ENCODE measurements at places on chromosomes 4 and X.

- no peak for DNase-seq
Measured at GRCh38 chr4:135177321-135177720, 975.7 kb upstream of the PABPC4L start.

- DNase-seq, result no peak
Measured at GRCh38 chr4:93841803-93842345, 13.3 kb downstream of the ATOH1 start.

GRCh38 chrX:2965965-2966364, 36.8 kb upstream of the ARSD start:
- DNase-seq, result no peak

- DNase-seq, result no peak
Measured at GRCh38 chr4:78131403-78131802, 74.3 kb downstream of the FRAS1 start.

GRCh38 chr4:52843958-52844357, 18.2 kb upstream of the RASL11B start:
- DNase-seq, result no peak

GRCh38 chrX:101108284-101108683, 10.3 kb downstream of the CENPI start:
- DNase-seq, result no peak

- DNase-seq, result no peak
Measured at GRCh38 chr4:122776916-122777315, 44.4 kb downstream of the BBS12 start.

GRCh38 chrX:50680990-50681389, 133.0 kb downstream of the SHROOM4 start:
- DNase-seq, result no peak

DNA sequence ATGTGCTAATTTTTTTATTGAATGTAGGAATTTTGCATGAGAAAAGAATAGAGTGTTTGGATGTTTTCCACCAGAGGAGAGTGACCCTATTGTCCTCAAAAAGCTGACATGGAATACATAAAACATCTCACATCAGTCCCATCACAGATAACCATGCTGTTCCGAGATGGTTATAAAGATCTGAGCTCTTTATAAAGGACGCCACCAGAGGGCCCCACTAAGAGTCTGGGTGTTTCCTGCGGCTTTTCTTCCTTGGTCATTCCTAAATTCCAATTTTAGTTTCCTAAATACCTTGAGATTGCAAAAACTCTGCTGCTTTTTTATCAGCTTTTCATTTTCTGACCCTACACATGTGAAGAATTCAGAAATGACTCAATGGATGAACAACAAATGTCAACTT, 504.5 kb upstream of the FRG1 start:
- no peak for DNase-seq

DNA sequence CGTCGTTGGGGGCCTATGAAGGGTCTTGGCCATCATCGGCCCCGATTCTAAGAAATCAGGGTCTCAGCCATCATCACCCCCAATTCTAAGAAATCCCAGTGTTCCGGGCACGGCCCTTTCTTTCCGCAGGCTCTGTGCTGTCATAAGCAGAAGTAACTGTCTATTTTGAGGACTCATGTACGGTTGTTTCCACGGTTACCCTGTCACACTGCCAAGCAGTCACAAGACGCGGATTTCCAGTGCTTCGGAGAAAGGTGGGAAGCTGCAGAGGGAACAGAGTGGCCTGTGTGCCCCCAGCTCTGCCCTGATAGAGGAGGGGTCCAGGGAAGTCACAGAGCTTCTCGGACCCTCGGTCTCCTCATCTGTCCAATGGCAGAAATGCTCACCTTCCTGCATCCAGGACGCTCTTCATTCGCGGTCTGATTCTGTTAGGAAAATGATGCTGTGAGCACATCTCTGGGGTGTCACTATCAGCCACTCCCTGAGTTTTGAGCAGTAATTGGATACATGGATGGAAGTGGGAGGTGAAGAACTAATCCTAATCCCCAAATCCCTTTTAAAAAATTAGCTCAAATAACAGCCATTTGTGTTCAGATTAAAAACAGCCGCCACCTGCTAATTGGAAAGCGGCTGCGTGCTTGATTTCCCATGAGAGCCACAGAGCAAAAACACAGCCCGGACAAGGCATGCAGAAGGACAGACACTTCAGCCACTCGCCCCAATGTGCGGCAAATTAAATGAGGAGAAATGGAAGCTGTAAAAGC, 73.1 kb downstream of the WFS1 start:
- no peak for DNase-seq

DNA sequence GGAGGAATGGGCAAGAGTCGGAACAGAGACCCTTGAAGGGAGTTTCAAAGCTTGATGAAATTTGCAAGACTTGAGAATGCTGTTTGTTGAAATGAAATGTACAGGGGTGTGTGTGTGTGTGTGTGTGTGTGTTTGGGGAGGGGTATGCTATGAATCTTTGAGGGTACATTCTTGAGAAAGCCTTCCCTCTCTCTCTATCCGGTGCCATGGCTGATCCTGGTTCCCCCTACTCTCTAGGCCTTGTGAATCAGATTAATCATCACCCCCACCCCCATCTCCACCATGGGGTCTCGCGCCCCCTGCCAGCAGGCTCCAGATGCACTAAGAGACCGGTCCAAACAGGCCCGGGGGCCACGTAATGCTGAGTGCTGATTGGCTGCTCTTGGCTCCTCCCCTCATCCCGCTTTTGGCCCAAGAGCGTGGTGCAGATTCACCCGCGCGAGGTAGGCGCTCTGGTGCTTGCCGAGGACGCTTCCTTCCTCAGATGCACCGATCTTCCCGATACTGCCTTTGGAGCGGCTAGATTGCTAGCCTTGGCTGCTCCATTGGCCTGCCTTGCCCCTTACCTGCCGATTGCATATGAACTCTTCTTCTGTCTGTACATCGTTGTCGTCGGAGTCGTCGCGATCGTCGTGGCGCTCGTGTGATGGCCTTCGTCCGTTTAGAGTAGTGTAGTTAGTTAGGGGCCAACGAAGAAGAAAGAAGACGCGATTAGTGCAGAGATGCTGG, at the start of gene HTR2C:
Gene HTR2C, plus strand, starts transcription at position 441 of the 729 bp plus-strand sequence. CDS start 142,851 bp downstream, outside the sequence.
- no peak for DNase-seq

GRCh38 chr4:189124149-189124758, 816.4 kb upstream of the FRG1 start:
- no peak for DNase-seq

- DNase-seq, result no peak
Measured at GRCh38 chr4:104938624-104939023, 208.1 kb upstream of the TET2 start.

- no peak for DNase-seq
Measured at GRCh38 chrX:134601240-134601765, 57.0 kb downstream of the PLAC1 start.

DNA sequence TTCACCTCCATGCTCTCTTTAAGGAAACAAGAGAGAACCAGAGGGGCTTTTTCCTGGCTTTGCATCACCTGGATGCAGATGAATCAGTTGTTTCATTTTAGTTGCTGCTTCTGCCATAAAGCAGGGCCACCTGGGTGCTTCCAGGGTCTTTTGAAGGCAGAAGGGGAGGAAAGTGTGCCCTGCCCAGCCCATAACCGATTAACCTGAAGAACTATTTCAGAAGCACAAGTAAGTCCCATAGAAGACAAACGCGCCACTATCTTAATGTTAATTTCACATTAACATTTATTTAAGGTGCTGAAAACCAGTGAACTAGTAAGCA, 32.1 kb downstream of the IRF2 start:
- DNase-seq, result no peak

- DNase-seq, result peak; percentile 18
Measured at GRCh38 chrX:78104447-78105176, 564 bp downstream of the PGK1 start.

GRCh38 chr4:143381189-143382118, 44.8 kb downstream of the GAB1 start:
- no peak for DNase-seq

- no peak for DNase-seq
Measured at GRCh38 chr4:174810834-174811233, 18.2 kb downstream of the GLRA3 start.

DNA sequence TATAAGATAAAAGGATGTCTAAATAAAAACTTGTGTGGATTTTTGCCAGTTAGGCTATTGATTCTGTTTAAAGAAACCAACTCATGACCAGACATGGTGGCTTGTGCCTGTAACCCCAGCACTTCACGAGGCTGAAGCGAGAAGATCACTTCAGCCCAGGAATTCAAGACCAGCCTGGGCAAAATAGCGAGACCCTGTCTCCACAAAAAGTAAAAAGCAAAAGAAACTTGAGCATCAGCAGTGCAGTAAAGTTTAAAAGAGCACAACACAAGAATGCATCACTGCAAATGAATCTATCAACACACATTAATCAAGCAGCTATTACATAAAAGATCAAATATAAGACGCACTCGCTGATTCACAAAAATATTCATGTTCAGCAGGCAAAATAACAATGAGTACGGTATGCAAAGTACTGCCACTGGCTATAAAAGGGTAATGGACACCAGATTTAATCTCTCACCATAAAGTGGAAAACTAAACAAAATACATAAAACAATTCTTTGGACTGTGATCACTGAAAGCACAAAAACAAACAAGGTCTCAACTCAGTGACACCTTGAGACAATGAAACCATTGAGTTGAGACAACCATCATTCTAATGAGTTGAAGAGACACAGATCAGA, 41.3 kb downstream of the LRBA start:
- DNase-seq, result no peak

DNA sequence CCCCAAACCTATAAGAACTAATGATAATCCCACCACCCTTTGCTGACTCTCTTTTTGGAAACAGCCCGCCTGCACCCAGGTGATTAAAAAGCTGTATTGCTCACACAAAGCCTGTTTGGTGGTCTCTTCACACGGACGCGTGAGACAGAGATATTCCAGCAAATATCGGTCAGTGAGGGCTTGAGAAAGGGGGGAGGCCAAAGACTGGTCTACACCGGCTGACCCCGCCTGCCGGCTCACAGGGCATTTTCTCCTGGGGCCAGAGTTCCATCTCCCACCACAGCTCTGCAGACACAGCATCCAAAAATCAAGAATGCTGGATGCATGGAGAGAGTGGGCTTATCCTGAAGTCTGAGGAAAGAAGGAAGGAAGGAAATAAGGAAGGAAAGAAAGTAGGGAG, 176.0 kb downstream of the SHOX start:
- DNase-seq, result no peak

DNA sequence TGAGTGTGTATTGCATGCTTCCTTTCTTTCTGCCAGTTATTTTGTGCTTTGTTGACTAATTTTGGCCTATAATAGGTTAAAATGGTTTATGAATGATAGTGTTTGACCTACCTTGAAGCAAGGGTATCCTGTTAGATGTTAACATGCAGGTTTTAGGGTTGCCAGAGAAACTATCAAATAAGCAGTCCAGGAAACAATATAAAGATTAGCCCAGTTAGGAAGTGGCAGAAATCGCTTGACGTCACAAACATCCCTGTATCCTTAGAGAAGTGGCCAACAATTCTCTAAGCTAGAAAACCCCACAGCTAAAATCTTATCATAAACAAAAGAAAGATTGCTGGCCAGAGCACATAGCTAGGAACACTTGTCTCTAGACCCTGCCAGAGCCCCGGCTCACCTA, 3.8 kb downstream of the NAP1L5 start:
- no peak for DNase-seq

GRCh38 chr4:90281541-90282355, 154.6 kb downstream of the CCSER1 start:
- no peak for DNase-seq

DNA sequence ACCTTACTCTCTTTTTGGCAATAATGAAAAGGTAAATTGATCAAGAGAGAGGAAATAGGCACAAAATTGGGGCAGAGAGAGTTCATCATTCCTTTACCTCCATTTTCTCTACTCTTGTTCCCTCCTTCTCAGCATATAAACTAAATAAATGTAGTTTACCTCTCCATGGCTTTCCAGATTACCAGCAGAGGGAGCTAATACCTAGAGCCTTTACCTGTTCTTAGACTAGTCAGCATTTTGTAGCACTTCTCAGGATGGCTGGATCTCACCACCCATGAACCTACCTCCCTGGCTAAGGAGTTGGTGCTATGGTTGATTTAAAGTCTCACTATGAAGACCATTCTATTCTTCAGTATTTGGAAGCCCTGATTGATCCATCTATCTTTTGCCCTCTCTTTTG, 15.7 kb downstream of the OFD1 start:
- DNase-seq, result no peak

GRCh38 chr4:100362366-100362765, 155.5 kb downstream of the EMCN start:
- no peak for DNase-seq

GRCh38 chr4:23805450-23805851, 84.4 kb downstream of the PPARGC1A start:
- DNase-seq, result no peak

DNA sequence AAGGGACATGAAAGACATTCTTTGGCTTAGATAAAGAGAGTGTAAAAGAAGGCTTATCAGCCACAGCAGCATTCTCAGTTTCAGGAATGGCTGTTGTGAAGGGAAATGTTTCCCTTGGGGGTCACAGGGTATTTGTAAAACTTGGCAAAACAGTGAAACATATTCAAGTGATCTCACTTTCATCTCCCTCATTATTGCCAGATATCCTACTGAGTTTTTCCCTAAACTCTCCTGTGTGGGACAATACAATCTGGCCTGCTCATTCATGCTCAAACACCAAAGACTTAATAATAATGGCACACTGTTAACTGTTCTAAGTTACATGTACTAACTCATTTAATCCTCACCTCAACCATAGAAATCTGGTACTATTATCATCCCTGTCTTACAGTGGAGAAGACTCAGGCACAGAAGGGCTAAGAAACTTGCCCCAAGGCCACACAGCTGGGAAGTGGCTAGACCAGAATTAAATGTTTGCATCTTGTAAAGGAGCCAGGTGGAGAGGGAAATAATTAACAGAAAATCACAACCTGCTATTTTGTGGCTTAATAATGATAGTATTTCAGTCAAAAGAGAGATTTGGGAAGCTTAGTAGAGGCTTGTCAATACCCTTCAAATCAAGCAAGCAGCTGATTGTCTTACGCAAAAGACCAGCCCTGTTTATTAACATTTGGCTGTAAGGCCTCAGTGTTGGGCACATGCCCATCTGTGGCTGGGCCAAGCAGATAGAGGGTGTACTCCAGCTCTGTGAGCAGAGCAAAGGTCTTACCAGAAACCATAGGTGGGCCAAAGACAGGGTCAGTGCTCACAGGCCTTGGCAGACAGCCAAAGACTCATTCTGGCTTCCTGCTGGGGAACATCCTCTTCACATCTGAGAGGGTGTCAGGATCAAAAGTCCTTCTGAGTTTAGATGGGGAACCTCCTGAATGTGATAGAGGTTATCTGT, 17.3 kb downstream of the SMPX start:
- no peak for DNase-seq
